Hematopoietic multipotent progenitor cell treated with erythropoietin and hydrocortisone succinate and interleukin-3 and kit ligand, for 17 days (in vitro differentiated cells): ENCODE measurements at places on chromosomes 13 and 19.
A peak's percentile ranks its signal among the peaks of the same experiment; 100 is the strongest.

- DNase-seq = peak; percentile 13
Observed at GRCh38 chr19:35585848-35586247, at the start of gene PMIS2. PMIS2 (plus strand) TSS chr19:35586173; CDS start chr19:35586260, 87 bp downstream.

GRCh38 chr19:50422397-50423278 is 3.9 kb downstream of the SPIB start:
- no peak for DNase-seq

- no peak for DNase-seq
Observed at GRCh38 chr13:39189778-39190177, 151.5 kb downstream of the NHLRC3 start.

DNA sequence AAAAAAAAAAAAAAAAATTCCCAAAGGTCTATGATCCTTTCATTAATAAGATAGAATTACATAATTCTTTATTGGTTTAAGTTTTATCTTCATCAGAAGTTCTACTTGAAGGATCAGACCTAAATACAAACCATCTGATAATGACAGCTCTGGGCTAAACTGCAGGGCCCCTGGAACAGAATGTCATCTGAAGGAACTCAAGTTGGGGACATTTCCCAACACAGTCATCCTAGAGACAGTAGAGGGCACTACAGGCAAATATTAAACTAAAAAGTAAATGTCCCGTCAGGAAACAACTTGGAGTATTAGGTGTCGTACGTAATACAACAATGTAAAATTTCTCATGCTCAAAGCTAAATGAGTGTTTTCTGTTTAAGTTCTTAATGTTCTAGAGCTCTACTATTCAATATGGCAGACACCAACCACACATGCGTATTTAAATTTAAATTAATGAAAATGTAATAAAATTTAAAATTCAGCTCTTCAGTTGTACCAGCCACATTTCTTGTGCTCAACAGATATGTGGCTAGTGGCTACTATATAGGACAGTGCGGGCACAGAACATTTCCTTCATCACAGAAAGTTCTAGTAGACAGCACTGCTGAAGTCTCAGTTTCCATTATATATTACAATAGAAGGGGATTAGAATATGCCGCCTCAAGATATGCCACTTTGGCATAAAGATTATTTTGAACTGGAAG is 21.8 kb upstream of the NAXD start:
- DNase-seq = peak; percentile 58

DNA sequence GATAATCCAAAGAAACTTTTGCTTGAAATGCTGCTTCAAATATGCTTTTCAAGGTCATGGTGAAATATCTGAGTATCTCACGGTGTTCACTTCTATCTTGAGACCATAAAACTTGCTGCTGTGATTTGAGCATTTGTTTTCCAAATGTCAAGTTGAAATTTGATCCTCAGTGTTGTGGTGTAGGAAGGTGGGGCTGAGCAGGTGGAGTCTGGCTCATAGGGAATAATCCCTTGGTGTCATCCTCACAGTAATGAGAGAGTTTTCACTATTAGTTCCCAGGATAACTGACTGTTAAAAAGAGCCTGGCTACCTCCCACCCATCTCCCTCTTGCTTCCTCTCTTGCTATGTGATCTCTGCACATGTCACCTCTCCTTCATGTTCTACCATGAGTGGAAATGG is 858.0 kb upstream of the SLITRK5 start:
- DNase-seq = no peak

- no peak for DNase-seq
Observed at GRCh38 chr19:11626252-11626651, 29.0 kb downstream of the ZNF627 start.

DNA sequence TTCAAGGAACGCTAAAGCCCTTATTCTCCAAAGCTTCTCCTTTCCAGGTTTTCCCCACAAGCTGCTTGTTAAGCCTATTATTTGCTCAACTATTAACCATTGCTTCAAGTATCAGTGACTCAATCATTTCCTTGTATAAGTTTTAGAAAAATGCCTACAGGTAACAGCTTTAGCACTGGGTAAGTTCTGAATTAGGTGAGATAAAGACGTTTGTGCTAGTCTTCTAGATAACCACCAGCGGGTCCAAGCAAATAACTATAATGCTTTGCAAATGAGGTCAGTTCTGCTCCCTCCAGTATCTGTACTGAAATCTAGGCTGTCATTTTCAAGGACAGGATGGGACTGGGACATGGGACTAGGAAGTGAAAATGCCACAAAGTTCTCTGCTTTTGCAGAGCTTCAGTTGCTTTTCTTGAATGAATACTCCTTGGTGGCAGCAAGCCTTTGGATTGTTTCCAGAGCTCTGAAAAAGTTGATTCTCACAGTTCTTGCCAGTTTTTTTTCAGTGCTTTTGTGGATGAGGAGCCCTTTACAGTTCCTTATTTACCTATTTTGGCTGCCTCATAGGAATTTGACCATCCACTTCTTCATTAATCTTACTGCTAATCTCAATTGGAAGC is 1487.7 kb downstream of the EFNB2 start:
- no peak for DNase-seq

- DNase-seq = no peak
Observed at GRCh38 chr19:15397782-15398181, 18.2 kb upstream of the AKAP8 start.

DNA sequence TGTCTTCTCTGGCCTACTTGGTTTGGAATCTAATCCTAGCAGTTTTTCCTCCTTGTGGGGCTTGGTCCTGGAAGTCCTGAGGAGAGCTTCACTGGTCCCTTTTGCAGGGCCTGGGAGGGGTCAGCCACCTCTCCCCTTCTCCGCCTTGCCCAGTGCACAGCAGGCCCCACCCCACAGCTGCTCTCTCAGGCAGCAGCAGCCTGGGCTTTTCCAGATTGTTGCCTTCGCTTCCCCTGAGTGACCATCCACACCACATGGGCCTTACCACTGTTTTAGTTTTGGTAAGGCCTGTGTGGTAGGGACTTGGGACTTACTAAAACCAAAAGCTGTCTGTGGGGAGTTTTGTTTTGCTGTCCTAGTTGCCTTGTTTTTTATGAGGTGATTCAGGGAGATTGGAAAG is 11.5 kb downstream of the MPHOSPH8 start:
- DNase-seq = no peak

GRCh38 chr19:55376241-55376933 is at the start of gene TMEM190:
TMEM190 (plus strand) TSS chr19:55376826; CDS start chr19:55376854, 28 bp downstream.
- no peak for DNase-seq

GRCh38 chr19:8185343-8186068 is 23.7 kb upstream of the CERS4 start:
- no peak for DNase-seq

- DNase-seq = no peak
Observed at GRCh38 chr19:21491146-21491545, 14.3 kb upstream of the ZNF429 start.

DNA sequence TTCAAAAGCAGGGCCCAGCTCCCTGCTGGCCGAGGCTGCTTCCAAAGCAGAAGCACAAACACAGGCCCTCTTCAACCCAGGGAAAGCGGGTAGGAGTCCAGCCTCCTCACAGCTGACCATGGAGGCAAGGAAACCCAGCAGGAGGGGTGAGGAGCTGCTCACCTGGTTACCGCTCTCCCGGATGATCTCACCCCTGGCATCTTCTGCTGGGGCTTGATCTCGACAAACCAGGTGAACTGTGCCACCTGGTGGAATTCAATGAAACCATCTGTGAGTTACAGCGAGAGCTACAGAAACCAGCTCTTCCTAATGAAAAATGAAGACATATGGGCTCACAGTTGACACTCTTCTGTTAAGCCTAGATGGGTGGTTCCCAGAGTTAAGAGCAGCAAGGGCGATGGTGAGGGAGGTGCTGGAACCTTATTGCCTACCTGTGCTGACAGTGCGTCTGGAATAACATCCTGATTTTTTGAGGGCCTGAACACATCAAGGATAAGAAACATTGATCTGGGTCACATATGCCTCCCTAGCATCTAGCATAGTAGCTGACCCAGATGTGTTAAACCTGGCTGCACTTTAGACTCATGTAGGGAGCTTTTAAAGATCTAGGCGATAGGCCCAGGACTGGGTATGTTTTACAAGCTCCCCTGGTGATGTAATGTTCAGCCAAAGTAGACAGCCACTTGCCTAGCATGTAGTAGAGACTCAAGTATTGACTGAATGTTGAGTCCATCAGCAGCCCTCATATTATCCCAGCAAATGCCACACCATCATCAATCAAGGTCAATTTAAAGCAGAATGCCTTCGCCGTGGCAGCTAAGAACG is 6.1 kb downstream of the DHRS12 start:
- peak; percentile 64 for DNase-seq

DNA sequence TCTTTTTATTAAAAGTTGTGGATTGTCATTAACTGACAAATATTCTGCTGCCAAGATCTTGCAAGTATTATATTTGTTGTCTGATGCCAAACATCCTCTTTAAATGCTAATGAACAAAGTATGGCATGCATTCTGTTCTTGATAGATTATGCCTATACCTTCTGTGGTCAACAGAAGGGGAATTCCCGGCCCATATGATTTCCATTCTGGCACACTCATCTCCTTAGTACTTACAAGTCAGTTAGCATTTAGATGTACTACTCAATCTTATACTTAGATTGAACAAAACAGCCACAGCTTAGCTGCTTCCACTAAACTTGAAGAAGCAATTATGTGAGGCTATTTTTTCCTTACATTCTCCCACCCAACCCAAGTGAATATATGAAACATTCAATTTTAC is 246.1 kb upstream of the DACH1 start:
- DNase-seq = no peak

DNA sequence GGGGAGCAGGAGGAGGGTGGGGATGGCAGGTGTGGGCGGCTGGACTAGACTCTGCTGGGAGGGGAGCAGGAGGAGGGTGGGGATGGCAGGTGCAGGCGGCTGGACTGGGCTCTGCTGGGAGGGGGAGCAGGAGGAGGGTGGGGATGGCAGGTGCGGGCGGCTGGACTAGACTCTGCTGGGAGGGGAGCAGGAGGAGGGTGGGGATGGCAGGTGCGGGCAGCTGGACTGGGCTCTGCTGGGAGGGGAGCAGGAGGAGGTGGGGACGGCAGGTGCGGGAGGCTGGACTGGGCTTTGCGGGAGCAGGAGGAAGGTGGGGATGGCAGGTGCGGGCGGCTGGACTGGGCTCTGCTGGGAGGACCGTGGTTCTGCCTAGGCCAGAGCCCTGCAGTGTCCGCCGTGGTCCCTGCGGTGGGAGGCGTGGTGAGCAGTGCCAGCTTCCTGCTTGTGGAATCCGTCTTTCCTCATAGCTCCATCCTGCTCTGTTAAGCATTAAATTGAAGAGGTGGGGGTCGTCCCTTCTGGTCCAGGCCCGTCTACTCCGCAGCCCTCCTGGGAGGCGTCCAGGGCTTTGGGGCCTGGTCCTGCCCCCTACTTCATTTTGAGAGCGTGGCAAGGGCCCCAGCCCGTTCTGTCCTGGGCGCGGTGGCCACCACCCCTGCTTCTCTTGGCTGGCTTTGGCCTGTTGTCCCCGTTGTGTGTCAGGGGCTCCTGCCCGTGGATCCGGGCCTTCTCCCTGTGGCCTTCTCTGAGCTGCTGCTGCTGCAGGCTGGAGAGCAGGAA is 4.7 kb downstream of the SPPL2B start:
- DNase-seq = no peak

DNA sequence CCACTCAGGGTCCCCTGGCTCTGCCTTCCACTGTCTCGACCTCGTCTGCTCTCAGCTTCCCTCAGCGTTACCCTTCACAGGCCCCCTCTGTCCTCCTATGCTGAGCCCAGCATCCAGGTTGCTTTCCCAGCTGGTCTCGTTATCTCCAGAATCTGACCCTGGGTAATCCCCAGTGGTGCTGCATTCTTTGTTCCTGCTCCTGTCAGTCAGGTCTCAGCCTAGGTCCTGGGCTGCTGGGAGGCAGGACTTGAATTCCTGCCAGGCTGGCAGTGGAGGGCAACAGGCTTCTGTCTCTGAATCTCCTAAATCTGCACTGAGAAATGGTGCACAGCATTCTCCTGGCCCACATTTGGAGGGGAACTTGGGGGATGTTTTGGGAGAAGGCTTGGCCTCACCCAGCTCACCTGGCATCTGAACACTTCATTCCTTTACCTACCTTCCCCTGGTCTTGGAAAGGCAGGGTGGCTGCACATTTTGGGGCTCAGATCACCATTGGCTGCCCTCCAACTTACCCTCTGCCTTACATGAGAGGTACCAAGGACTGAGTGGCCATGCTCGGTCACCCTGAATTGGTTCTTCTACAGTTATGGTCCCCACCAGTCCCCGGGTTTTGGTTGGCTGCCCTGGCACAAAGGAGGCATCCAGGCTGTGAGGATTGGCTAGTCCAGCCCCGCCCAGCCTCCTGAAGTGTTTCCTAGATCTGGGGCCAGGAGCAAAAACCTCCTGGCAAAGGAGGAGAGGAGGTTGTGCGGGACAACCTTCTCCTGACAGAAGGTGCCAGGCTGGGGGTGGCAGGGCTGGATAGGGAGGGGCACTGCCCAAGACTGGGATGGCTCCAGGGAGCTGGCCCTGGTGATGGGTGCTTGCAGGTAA is at the start of gene CYP4F8:
CYP4F8 (plus strand) TSS at position 712 of the 873 bp plus-strand sequence. CDS start 399 bp downstream, outside the sequence.
- DNase-seq = no peak

- DNase-seq = no peak
Observed at GRCh38 chr19:14992780-14993179, 13.1 kb upstream of the SLC1A6 start.

GRCh38 chr13:100523411-100523810 is 65.2 kb downstream of the GGACT start:
- no peak for DNase-seq

DNA sequence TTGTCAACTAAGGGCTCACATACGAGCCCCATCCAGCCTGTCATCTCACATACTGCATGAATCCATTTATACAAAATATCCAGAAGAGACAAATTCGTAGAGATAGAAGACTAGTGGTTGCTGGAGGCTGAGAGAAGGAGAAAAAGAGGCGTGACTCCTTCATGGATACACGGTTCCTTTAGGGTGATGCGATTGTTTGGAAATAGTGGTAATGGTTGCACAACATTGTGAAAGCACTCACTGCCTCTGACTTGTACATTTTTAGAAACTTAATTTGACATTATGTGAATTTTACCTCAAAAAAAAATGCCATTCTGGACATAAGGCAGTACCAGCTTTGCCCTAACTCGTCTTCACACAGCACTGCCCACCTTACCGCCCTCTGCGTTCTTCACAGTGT is 27.3 kb downstream of the IGFL1 start:
- no peak for DNase-seq

GRCh38 chr19:40503320-40503695 is 36.5 kb downstream of the SPTBN4 start:
- peak; percentile 38 for DNase-seq

- no peak for DNase-seq
Observed at GRCh38 chr13:33351319-33351718, 65.8 kb upstream of the STARD13 start.
